ENCODE measurements at places on chromosomes 2 and 18.

DNA sequence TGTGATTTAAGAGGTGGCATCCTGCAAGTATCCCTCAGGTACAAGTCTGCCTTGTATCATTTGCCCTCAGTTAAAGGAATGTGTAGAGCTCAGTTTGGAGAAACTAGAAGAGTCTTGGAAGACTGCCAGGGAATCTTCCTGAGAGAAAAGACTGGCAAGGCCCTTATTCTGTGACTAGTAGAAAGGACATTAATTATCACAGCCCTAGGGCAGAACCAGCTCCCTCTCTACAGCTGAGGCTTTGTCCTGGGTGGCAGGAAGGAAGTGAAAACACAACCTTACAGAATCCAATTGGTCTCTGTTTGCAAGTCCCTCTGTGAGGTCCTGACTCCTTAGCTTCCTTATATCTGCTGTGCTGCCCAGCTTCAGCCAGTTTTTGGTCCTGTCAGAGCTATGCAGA lies 385.9 kb upstream of the CYRIA start:
- DNase-seq = no peak

DNA sequence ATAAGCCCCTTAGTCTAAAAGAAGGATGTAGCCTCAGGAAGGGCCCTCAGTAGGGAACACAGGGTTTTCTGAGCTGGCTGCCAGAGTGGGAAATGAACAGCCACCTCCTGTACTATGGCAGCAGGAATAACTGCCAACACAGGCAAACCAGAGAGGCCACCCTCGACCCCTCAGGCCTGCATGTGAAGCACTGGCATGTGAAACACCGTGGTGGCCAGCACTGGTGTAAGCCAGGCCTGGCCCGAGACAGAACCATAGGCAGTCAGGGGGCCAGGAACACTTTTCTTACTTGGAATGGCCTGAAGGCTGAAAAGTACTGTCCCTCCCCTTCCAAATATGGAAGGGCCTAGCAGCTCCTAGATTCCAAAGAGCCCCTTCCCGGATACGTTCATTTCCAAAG lies 28.2 kb downstream of the SFXN5 start:
- DNase-seq = no peak

GRCh38 chr2:232309592-232309991 lies 69.0 kb upstream of the ALPP start:
- DNase-seq = no peak

DNA sequence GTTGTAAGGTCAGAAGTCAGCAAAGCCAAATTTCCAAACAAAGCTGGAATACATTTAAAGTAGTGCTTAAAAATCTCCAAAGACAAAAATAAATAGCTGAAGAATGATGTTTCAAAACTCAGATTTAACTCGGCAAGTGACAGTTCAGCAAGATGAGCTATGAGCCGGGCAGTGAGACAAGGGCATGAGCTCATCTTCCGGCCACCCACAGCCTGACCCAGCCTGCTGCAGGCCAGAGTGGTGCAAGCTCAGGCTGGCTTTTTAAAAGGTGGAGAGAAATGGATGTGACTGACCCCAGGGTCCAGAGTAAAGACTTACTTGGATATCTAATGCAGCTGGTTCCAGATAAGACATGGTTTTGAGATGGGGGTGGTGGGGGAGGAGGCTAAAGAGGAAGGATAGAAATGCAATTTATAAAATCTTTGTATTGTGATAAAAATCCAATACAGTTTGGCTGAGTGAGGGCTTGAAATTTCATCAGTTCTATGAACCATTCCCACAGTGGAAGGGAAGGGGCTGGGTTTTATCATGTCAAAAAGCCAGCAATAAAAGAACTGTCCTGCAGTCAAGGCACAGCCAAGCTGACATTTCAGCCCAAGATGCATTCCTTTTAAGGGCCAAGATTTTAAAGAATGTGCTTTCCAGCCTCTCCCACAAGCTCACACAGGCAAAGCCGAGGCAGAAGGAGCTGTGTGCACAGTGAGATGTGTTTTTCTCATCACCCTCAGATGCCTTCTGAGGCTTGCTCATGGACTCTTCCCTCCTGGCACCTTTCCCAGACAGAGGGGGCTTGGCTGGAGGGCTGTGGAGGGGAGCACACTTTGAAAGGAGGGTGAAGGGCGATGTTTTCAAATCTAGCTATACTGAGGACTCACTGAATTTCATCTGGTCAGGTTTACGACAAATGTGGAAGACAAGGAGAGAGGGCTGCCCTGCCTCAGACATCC lies 97.9 kb upstream of the KLHL29 start:
- no peak for DNase-seq

All from WTC11 (cell line).